ENCODE measurements at places on chromosomes 5 and 9. TPM values are rescaled to one million over a fixed set of nuclear protein-coding genes. Genes with fewer than 3 reads are reported as not detected.

DNA sequence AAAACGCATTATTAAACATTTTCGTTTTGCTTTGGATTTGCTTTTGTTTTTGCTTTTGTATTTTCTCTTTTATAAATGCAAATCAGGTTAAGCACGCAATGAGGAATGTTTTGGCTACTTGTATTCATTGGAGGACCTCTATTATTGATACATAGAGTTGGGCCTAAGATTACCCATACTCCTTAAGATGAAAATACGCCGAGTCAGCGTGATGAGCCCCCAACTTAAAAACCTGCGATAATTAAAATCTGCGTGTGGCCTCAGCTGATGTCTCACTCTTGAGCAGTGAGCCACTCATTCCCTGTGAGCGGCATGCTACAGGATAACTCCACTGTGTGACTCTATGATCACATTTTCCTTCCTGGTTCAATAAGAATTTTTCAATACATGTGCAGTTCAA, 518.3 kb downstream of the IRX1 start:
- no peak for DNase-seq
- no peaks in the 10 kb centered on the region for H3K36me3 ChIP-seq
- H3K27me3 ChIP-seq, result no peaks in the 10 kb centered on the region
- no peak overlapping the region for H3K4me3 ChIP-seq

- no peaks in the 10 kb centered on the region for H3K4me1 ChIP-seq
- H3K27ac ChIP-seq, result no peak overlapping the region
- DNase-seq, result no peak
Observed at GRCh38 chr5:131846536-131846935, 49.7 kb upstream of the FNIP1 start.

Gene C1QTNF3
- total RNA-seq, result 0.28 TPM

Gene CTXN3
- not detected for total RNA-seq

Gene TRIM41
- 6.9 TPM for total RNA-seq

Data from IMR-90 (cell line).